ENCODE measurements at places on chromosomes 11 and 22.
A peak's percentile ranks its signal among the peaks of the same experiment; 100 is the strongest.

DNA sequence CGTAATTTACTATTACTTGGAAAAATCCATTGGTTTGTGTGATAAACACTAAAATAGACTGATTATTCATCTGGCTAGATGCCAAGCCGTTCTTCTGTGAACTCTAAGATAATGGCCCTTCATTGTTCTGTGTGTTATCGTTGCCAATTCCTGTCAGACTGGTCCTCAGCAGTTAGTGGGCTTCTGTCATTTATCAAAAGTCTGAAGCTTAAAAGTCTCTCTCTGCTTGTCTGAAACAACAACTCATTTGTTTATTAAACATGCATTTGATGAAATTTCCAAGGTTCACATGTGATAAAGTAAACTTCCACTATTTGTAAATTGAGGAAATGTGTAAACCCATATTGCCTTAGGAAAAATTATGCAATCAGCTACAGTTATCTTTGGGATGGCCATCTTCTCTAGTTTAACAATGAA, 21.1 kb upstream of the RDX start:
- DNase-seq, result no peak

GRCh38 chr22:26464312-26464711, 19.3 kb downstream of the HPS4 start:
- DNase-seq, result no peak

DNA sequence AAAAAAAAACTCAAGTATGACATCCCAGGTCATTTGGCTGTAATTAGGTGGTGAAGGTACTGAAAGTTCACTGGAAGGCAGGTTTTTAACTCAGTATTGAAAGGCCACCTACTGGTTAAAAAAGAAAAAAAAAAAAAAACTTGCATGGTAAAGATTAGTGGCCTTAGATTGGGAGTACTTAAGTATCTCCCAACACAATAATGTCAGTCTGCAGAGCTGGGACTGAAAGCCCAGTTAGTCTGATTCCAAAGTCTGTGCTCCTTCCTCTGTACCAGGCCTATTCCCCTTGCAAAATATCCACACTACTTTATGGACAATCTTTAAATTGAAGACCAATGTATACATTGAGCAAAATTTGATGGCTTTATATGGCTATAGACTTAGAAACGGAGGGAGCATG, 85.5 kb downstream of the NOX4 start:
- peak; percentile 9 for DNase-seq

DNA sequence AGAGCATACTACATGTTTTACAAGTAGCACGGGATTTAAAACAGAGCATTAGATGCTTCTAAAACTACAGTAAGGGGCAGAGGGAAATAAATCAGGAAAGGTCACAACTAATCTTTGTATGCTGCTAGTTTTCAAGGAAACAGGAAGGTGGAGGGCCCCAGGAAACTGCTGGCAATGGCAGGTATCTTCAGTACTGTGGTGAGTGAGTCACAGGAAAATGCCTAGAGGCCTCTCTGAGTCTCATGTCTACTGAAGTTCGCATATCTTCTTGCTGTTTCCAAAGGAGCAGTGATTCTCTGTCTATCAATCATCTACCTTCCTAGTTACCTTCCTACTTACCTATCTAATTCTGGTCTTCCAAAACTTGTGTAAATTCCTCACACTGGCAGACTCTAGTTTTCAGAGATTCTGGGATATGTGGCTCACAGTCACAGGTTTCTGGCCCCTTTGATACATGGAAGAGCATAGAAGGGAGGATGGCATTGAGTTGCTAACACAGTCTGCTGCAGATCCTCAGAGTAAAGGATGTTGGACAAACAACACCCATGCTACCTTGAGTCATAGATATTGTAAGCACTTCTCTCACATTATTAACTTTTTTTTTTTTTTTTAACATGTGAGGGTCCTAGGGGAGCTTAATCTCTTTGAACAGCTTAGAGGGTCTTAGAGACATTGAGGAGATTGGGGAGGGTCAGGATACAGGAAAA, 58.8 kb upstream of the SYN3 start:
- DNase-seq, result no peak

DNA sequence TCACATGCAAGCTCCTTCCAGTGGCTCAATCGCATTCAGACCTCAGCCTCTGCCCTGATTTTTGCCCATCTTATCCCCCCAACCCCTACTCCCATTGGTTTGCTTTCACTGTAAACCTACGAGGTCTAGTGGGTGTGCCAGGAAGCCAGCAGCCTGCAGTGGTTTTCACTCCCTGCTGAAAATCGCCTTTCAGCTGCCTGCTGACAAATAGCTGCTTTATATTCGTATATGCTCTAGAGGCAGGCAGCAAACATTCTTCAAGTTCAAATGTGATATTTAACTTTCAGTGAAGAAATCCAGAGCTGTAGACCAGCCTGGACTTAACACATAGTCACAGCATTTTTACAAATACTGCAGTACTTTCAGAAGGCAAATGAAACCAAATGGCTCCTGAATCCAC, 92.8 kb upstream of the APOA1 start:
- peak; percentile 46 for DNase-seq

DNA sequence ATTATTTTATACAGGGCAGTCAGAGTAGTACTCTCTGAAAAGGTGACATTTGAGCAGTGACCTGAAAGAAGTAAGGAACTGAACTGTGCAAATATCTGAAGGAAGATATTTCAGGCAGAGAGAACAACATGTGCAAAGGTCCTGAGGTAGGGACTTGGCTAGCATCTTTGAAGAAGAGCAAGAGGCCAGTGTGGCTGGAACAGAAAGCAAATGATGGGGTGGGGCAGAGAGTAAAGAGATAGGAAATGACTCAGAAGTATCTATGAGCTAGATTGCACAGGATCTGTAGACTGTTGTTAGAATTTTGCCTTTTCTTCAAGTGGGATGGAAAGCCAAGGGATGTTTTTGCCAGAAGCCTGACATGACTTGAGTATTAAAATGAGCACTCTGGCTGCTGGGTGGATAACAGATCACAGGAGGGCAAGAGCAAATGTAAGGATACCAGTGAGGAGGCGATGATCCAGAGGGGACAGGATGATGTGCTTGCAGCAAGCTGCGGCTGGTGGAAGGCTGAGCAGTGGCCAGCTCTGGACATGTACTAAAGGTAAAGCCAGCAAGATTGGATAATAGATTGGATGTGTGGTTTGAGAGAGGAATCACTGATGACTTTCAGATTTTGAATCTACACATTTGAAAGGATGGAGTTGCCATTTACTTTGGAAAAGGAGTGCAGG, 33.2 kb upstream of the TTC12 start:
- DNase-seq, result no peak

- DNase-seq, result no peak
Measured at GRCh38 chr11:96110302-96110701, 186.4 kb upstream of the MTMR2 start.

Data from KBM-7 (cell line).